ENCODE measurements at places on chromosomes 7 and 10.

GRCh38 chr10:30770229-30770628, 140.7 kb upstream of the LYZL2 start:
- DNase-seq, result no peak

DNA sequence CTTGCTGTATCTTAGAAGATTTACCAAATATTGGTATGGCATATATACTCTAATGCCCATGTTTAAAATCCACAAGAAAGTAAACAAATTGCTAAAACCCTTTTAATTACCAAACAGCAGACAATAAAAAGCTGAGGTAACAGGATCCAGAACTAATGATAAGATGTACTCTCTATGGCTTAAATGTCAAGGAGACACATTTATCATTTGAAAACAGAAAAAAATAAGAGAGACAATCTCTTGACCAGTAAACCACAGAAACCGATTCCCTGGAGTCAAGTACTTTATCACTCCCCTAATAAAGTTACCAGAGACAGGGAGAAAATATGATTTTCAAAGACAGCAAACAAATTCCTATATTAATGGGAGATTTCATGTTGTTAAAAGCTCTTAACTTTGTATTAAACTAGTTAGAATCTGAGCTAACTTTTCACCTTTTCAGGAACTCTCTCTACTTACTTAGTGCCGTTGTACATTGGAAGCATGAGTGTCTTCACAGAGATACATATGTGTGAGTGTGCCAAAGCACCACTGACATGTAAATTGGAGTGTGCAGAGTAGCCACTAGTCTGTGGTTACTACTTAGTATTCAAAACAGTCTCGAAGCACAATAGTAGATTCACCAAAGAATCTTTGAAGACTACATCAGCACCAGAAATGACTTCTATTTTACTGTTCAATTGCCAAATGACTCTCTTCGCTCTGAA, 44.2 kb downstream of the TSPAN12 start:
- DNase-seq, result no peak

DNA sequence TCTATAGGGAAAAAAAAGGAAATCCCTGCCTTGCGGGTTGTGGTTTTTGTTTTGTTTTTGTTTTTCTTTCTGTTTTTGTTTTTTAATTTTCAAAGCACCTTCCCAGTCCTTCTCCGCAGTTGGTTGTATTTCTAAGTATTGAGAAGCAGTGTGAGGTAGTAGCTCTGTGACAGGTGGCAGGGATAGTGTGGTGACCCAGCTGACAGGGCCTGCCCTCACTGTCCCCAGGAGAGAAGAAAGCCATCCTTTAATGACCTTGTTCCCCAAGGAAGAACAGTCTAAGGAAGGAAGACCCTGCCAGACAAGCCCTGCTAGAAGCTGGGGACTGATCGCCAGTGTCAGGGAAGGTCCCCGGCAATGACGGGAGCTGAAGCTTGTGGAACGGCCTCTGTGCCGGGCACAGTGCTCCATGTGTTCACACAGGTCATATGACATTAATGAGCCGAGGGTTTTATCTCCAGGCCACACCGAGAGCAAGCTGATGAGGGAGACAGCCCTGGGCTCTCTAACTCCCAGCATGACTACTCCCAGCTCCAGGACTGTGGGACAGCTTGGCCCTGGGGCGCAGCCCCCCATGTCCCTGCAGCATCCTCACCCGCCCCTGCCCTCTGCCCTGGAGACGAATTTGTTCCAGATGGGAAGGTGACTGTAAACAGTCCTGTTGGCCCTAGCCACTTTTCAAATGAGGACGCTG, 69.0 kb upstream of the LRRC18 start:
- no peak for DNase-seq

DNA sequence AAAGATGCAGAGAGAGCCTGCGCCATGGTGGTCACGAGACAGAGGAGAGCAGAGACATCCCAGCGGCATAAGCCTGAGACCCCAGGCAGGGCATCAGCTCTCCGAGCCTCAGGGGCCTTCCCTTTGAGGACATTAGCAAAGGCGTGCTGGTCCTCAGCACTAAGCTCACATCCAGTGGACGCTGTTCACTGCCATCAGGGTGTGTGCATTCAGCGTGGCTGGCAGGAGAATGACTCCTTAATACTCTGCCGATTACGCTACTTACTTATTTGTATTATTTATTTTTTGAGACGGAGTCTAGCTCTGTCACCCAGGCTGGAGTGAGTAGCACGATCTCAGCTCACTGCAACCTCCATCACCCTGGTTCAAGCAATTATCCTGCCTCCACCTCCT, 290.2 kb downstream of the KLF6 start:
- no peak for DNase-seq

- no peak for DNase-seq
Measured at GRCh38 chr7:105644937-105645336, 63.6 kb upstream of the EFCAB10 start.

- DNase-seq, result no peak
Measured at GRCh38 chr7:46123-46829, 146.1 kb upstream of the FAM20C start.

DNA sequence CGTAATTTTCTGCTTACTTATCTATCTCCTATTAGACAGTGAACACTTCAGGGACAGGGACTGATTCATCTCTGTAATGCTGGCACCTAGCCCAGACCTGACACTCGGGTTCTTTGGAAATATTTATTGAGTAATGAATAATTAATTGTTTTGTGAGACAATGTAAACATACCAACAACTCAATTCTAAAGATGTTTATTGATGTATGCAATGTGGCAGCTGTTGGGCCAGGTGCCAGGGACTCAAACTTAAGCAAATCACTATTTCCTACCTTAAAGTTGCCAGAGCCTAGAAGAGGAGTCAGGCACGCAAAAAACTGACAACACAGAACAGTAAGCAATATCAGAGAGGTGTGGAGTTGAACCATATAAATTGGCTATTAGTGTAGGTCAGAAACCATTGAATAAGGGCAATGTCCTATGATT, 63.6 kb upstream of the BMPER start:
- DNase-seq, result no peak

DNA sequence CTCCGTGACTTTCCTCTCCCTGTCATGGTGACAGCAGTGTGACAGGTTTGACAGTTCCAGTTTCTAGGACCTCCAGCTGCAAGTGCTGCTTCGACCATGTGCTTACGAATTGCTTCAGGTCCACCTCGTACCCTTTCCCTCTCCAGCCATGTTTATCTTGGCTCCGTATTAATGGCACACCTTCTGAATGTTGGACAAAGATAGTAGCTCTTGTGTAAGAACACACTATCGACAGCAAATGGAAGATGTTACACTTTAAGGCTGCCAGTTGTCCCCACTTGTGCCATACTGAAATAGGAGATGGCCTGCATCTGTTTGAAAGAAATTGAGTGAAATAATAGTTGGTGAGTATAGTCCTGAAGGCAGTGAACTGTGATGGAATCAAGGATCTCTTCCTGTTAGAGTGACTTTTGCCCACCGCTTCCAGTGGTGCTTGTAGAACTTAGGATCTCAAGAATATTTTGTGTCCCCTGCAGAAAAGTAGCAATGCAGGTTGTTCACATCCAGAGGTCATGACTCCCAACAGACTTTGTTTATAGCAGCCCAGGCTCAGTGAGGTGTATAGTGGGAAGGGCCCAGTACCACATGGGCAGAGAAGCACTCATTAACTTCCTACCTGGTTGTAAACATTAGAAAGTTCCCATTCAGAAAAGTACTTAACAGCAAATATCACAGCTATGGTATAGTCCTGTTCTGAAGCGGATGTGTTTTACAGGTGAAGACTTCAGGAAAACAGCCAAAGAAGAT, 629.7 kb upstream of the GALNT17 start:
- DNase-seq, result no peak

- DNase-seq, result no peak
Measured at GRCh38 chr7:118005026-118005425, 131.8 kb upstream of the CTTNBP2 start.
